ENCODE measurements at places on chromosomes 12 and 14.

DNA sequence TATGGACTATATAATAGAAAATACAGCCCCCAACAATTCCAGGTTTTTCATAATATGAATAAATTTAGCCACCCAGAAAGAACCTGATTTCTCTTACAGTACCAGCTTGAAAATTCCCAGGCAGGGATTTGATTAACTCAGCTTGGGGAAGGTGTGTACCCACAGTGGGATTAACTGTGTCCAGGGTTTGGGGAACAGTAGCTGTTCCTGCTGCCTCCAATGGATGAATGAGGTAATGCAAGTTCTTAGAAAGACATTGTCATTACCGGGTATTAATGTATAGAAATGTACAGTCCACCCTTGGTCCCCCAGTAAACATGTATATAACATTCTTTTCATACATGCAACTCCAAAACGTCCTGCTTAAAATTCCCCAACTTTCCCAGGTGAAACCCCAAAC lies 115.6 kb downstream of the LRIG3 start:
- DNase-seq = no peak

DNA sequence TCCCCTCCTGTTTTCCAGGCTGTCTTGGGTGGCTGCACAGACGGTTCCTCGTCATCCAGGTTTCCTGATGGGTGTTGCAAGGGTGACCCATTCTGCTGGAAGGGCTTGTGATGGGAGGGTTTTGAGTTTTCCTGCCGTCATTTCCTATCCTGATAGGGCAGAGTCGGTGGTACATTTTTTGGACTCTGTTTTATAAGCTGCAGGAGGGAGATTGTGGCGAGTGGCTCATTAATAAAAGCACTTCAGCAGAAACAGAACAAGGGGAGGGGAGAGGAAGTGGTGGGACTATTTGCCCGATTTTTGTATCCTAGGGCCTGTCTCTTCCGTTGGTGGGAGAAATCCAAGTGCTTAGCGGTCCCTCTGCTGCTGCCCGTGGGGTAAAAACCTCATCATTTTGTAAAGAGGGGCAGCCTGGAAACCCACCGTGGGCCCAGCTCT lies 40.0 kb downstream of the TSPAN9 start:
- no peak for DNase-seq

- no peak for DNase-seq
Measured at GRCh38 chr12:48750215-48750614, 33.7 kb upstream of the CCNT1 start.

DNA sequence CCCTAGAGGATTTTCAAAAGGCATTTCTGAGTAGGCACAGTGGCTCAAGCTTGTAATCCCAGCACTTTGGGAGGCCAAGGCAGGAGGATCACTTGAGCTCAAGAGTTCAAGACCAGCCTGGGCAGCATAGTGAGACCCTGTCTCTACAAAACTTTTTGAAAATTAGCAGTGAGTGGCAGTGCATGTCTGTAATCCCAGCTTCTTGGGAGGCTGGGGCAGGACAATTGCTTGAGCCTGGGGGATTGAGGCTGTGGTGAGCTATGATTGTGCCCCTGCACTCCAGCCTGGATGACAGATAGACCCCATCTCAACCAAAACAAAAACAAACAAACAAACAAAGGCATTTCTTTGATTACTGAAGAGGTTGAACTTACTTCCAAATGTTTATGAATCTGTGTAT lies 201.4 kb downstream of the KIF26A start:
- no peak for DNase-seq

DNA sequence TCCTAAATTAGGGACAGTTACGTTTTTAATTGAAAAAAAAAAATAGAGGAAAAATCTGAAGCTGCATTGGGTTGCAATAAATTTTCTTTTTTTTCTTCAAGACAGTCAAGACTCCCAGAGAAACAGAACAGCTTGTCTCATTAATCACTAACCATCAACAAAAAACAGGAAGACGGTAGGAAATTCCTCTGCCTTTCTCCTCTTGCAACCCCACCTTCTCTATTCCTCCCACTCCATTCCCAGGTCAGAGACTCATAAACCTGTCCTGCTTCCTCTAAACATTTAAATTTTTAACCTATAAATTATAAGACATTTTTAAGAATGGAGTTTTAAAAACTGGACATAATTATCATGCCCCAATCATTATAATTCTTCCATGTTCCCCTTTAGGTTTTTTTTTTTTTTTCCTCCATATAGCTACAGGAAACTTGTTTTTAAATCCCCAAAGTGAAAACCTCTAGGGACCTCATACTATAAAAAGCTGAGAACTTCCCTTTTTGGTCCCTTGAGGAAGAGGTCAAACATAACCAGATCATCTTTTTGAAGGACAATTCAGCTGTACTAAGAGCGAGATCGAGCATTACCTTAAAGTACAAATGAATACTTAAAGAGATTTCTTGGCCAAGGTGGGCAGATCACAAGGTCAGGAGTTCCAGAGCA lies 36.0 kb downstream of the CPM start:
- no peak for DNase-seq

All from iPS DF 19.7 (cell line).